NCI-H1930 (cell line): ENCODE measurements at places on chromosomes 6 and 20.
A peak's percentile ranks its signal among the peaks of the same experiment; 100 is the strongest.

DNA sequence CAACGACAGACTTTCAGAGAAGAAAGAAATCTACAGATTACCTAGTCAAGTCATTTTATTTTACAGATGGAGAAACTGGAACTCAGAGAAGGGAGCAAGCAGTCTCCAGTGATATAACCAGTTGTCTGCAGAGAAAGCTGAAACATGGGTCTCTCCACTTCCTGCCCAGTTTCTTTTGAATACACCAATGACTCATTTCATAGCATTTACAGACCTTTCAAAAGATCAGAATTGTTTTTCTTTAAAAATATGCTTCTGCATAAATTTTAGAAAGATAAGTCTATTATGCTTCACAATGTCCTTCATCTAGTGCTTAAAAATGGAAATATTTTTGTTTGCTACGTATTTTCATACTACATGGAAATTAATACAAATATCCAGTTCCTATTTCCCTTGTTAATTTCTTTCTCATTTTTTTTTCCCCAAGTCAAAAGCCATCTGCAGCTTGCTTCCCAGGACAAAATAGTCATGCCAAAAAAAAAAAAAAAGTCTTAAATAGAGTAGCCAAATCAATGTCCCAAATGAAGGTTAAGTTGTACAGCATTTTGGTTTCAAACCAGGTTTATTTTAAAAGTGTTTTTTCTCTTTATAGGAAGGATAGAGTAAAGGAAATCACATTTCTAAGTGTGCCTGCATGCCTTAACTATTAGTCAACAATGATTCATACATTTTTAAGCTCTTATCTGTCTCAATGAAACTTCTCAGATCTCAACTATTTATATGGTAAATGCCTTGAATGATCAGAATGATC is 36.9 kb downstream of the ARHGAP18 start:
- DNase-seq: no peak

DNA sequence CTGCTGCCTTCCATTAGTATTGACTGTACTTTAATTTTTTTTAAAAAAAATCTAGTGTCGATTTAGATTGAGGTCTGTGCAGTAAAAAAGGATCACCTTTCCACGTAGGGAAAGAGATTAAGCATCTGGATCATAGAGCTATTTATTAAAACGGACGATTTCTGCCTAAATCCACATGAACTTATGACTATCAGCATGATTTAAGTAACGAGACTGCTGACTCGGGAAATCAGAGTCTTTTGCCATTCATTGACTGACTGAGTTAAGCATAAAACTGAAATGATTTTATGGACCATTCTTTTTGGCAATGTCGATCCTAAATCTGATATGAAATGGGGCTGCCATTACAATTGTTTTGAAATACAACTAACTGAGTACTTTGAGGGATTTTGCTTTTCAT is 261.7 kb downstream of the SAMD5 start:
- DNase-seq: no peak

DNA sequence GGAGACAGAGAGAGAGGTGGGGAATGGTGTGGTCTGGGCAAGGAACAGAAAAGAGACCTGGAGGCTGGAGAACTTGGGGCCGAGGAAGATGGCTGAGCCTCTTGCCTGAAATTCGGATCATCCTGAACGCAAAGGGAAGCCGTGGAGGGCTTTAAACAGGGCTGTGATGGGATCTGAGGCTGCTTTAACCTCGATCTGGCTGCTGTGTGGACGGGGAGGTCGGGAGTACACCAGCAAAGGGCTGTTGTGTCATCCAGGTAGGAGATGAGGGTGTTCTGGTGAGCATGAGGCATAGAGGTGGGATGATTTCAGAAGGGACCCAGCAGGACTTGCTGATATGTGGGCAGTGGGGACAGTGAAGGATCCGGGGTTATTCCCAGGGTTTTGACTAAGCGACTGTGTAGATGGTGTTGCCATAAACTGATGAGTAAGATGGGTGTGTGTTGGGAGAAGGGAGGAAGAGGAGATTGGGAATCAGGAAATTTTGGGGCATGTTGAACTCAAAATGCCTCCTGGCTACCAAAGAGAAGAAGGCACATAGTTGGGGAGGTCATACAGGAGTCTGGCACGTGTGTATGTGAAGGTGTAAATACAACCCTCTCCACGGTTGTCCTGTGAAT is 158.5 kb downstream of the NFATC2 start:
- no peak for DNase-seq

GRCh38 chr6:158631678-158632537 is 12.6 kb downstream of the DYNLT1 start:
- DNase-seq: no peak

GRCh38 chr20:41440882-41441281 is 74.3 kb upstream of the EMILIN3 start:
- no peak for DNase-seq

- no peak for DNase-seq
Measured at GRCh38 chr6:113562248-113562647, 294.9 kb upstream of the MARCKS start.

GRCh38 chr20:9390441-9390840 is 123.9 kb upstream of the LAMP5 start:
- no peak for DNase-seq

DNA sequence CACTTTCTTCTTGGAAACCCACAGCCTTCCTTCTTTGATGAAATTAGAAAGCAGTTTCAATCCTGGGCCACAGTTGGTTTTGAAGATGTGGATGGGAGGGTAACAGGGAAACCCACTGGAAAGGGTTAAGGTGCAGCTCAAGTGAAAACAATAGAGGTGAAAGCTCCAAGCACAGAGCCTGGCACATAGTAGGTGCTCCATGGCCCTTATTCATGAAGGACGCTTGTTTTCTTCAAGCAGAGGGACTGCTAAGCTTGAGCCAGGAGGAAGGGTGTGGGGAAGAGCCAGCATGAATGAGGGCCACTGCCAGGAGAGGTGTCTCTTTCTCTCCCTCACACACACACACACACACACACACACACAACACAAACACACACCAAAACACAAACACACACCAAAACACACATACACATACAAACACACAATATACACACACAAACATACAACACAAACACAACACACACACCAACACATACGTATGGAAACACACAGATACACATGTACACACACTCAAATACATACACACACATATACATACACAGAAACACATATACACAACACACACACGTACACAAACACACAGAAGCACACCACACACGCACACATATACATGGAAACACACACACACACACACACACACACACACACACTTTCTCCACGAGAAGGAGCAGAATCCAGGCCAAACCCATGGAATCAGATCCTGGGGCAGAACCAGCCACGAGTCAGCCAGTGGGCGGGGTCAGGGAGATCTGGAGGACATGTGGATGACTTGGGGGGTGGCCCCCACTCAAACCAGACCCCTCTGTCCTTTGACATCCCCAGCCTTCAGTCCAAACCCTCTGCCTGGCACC is 23.7 kb upstream of the RBPJL start:
- no peak for DNase-seq

- no peak for DNase-seq
Measured at GRCh38 chr6:25118038-25118437, 161.1 kb upstream of the CARMIL1 start.

GRCh38 chr6:74768120-74768519 is 437.7 kb downstream of the COL12A1 start:
- no peak for DNase-seq

DNA sequence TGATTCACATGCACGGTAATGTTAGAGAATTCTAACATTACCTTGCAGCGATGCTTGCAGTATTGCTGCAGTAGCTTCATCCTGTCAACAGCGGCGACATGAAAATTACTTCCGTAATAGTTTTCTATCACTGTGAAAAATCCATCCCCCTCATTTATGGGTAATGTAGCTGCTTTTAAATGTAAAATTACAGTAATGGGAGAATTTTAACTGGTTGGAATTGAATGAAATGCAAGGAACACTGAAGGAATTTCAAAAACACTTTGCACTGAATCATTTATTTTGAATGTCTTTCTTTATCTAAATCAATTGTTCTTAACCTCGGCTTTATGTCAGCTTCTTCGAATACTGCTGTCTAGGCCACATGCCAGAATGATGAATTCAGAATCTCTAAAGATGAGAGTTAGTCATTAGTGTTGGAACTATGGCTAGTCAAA is 102.4 kb upstream of the HIVEP1 start:
- no peak for DNase-seq

GRCh38 chr20:38770546-38770945 is 22.3 kb downstream of the ACTR5 start:
- DNase-seq: no peak

DNA sequence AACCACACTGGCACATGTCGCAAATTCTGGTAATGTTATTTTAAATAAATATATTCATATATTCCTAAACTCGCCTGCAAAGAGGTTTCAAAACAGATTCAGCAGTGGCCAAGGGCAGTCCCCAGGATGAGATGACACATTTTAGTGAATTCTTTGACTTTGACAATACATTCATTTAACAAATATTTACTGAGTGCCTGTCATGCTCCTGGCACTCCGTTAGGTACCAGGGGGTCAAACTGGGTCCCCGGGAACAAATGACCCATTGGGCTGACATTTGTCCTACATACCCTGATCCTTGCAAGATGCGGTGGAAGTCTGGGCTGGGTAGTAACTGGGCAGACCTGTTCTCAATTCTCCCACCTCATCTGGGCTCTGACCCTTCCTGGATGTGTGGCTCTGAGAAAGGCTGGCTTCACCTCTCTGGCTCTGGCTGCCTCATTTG is 74.9 kb downstream of the FYN start:
- no peak for DNase-seq

DNA sequence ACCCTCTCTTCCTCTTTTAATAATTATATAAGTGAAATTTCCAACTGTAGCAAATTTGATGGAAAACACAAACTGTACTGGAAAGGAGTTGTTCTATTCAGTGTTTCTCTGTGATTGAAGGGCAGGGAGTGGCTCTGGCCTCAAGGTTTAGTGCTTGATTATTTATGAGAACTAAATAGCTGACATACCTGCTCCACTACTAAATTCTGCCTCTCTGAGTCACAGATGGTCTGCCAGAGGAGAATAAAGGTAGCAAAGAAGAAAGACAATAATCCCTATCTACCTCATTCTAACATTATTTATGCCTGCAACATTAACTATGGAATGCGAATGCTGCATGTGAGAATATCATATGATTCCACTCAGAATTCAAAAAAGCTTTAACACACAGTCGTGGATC is 9.3 kb downstream of the BMP5 start:
- DNase-seq: no peak

DNA sequence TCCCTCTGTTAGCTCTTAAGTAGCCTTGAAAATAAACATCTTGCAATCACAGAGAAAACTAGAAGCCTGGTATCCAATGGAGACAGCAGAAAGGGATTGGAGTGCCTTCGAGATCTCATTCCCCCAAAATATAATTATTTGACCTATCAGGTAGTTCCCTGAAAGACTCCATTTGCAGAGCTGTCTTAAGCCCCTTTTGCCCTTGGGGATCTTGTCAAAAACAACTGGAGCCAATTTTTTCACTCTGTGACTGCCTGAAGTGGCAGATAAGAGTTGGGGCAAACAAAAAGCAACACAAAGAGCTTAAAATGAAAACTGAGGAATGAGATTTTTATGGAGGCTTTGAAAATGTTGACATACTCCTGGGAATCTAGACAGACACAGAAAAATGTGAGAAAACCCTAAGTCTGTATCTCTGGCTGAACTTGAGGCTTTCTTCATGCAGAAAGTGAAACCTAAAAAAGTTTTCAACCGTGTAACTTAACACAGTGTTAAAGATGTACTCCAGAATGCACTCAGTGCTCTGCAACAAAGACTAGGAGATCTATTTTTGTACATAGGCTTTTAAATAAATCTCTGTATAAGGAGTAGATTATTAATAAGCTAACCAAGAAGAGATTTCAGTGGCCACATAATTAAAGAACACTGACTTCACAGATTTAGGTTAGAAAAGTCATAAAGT is 971.1 kb upstream of the MAN1A1 start:
- no peak for DNase-seq

- DNase-seq: no peak
Measured at GRCh38 chr6:16907991-16908390, 146.7 kb upstream of the ATXN1 start.

DNA sequence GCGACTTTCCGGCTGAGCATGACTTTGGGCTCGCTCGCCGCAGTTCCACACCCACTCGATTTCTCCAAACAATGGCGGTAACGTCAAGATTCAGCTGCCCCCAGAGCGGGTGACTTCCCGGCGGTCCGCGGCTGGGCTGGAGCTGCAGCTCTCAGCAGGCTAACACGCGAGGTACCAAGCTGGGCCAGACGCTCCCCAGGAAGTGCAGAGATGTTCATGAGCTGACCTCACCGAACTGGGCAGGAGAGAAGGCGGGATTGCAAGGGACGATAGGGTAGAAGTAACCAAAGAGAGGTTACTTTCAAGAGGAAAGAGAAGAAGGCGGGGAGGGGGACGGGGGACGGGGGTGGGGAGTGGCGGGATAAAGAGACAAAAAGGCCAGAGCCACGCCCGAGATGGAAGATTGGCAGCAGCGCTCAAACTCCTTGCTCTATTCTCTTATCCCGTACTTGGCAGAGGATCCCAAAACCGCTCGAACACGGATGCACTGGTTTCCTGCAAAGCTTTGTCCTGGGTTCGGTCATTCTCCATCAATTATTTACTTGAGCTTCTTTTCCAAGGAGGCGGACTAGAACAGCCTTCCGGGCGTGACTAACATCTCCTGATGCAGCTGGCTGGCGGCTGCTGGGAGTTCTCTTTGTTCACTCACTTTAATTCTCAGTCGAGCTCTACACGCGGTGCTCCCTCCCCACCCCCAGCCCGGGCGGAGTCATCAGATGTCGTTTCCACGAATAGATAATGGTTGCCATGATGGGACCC is at the start of gene MTCL3:
TSS of gene MTCL3 (minus strand) at position 626 of the 759 bp plus-strand sequence.
- DNase-seq: peak; percentile 87

DNA sequence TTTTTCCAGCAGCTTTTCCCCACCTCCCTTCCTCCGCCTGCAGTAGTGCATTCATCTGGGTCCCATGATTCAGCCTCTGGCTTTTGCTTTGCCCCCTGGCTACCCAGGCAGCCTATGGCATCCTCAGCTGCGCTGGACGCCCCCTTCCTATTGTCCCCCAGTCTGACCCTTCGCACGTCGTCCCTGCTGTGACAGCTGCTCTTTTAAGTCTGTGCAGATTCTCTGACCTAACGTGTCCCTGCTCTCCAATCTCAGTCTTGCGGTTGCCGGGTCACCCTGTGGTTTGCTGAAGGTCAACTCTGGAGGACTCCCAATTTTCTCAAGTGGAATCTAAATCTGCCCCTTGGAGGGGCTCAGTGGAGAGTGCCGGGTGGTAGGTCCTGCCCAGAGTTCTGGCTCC is 294.3 kb downstream of the CDC5L start:
- no peak for DNase-seq

GRCh38 chr20:23497536-23497935 is 6.6 kb downstream of the CST8 start:
- DNase-seq: no peak

DNA sequence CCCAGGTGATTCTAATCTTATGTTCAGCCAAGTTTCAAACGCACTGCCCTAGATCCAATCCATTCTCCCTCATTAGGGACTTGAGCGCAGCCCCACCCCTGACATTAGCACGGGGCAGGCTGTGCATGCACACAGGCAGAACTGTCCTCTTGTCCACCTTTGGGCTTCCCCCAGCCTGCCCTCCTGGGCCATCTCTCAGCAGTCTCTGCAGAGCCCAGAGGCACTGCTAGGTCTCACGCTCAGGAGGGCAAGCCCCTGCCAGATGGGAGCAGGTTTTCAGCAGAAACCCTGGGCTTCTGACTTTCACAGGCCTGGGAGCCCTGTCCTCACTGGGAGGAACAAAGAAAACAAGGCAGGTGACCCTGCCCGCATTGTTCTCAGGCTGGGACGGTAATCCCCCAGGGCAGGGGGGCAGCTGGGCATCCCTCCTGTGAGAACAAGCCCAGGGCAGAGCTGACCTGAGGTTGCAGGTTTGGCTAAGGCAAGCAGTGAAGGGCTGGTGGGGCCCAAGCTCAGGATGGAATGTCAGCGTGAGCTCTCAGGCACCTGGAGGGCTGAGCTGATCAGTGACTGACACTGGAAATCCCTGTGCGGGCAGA is 24.5 kb downstream of the KCNK5 start:
- DNase-seq: no peak
